Hematopoietic multipotent progenitor cell treated with erythropoietin and hydrocortisone succinate and interleukin-3 and kit ligand, for 15 days (in vitro differentiated cells): ENCODE measurements at places on chromosomes 12 and 14.

DNA sequence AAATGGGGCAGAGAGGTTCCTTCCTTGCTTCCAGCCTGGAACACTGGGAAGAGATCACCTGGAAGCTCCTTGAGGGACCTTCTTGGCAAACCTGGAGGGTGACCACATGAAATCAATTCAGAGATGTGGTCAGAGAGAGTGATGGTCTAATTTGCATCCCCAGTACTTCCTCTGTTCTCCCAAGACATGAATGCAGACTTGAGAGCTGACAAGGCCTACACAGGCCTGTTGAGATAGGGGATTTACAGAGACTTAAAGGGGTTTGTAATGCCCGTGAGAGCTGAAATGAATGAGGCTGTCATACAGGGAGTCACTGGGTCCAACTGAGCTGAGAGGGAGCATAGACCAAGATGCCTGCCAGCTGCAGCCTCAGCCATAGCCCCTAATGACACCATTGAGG is 45.1 kb downstream of the TMX1 start:
- no peak for DNase-seq

- DNase-seq = peak; percentile 23
These were observed 4.7 kb upstream of the CCER1 start for GRCh38 chr12:90959538-90960139.

- no peak for DNase-seq
These were observed 11.6 kb downstream of the ATP6V0A2 start for GRCh38 chr12:123723765-123724164.

- DNase-seq = no peak
These were observed 12.5 kb downstream of the CIT start for GRCh38 chr12:119864591-119864990.

GRCh38 chr12:38328306-38328895 is 11.8 kb downstream of the ALG10B start:
- peak; percentile 54 for DNase-seq
